ENCODE measurements at places on chromosomes 13 and 19.

GRCh38 chr19:43519436-43520088 lies 7.4 kb downstream of the ETHE1 start:
- peak; percentile 87 for DNase-seq

- DNase-seq: no peak
Measured at GRCh38 chr13:20399515-20399914, 126.1 kb downstream of the CRYL1 start.

DNA sequence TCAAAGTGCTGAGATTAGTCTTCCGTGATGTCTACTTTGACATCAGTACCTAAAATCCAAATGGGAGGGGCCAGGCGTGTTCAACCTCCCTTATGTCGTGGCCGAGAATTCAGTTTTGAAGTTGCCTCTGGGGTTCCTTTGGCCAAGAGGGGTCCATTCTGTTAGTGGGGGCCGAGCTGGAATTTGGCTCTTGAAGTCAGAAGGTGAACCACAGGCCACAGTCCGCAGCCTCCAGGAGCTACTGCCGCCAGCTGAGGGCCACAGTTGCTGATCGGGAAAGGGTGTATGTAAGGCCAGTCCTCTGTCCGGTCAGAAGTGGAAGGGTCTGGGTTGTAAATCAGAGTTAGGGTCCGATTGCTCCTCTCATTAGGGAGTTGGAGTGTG lies 31.0 kb downstream of the ATP11A start:
- no peak for DNase-seq

DNA sequence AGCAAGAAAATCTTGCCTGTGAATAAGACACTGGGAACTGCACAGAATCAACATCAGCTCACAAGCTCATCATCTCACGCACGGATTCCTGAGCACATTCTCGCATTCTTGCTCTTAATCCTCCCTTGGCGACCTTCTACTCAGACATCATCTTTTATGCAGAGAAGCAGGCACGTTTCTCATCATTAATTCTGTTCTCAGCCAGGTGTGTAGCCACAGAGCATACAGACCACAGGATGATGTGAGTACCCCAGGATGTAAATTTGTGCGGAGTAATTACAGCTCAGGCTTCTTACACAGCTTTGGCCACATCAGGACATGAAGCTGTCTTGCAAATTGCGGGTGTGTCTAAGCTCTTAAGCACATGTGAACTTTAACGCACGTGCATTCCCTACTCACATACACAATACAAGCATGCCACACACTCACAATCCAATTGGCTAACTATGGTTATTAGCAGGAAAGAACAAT lies 36.5 kb upstream of the SACS start:
- DNase-seq: no peak

- DNase-seq: no peak
Measured at GRCh38 chr13:50846861-50847475, 3.5 kb upstream of the DLEU7 start.

- DNase-seq: no peak
Measured at GRCh38 chr13:25391932-25392331, 20.2 kb downstream of the ATP8A2 start.

DNA sequence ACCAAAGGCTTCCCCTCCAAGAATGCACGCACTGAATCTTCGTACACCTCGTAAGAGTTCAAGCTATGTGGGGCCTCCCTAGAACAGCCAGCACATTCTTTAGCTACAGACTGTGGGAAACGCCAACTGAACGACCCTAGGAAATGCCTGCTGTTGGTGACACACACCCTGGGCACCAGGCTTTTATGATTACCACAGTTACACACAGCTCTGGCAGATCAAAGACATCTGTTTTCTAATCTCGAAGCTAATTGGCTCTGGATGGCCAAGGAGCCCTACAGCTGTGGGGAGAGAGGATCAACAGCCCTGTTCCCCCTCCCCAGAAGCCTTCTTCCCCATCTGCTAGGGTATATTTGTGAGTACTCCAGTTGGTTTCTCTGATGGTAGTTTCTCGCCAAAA lies 123.0 kb downstream of the COL4A1 start:
- DNase-seq: no peak

DNA sequence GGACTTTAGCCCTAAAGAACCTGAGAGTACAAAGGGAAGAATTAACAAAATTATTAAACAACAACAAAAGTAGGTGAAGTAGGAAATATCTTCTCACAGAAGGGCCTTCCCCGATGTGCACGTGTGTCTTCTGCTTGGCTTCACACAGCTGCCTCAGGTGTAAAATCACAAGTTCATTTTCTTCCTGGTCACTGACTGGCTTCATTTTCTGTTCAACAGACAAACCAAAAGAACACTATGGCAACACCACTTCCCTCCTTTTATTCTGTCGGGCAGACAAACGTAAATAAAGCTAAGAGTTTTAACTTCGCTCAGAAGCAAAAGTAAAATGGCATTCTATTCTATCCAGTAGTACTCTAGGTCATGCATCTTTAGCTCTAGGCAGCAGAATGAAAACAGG lies 140.9 kb downstream of the TBC1D4 start:
- no peak for DNase-seq

- DNase-seq: no peak
Measured at GRCh38 chr13:78998630-78999315, 339.8 kb upstream of the OBI1 start.

- peak; percentile 25 for DNase-seq
Measured at GRCh38 chr13:23268441-23268840, 87.7 kb downstream of the SGCG start.

- DNase-seq: peak; percentile 79
Measured at GRCh38 chr19:12792051-12792852, 966 bp downstream of the JUNB start.

DNA sequence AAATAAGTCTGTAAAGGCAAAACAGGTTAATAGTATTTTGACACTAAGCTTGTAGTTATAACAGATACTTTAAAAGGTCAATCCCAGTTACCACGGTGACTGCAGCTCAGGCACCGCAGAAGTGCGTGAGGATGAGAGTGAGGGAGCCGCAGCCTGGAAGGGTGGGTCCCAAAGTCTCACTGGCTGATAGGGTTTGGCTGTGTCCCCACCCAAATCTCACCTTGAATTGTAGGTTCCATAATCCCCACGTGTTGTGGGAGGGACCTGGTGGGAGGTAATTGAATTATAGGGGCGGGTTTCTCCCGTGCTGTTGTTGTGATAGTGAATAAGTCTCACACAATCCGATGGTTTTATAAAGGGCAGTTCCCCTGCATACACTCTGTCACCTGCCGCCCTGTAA lies 40.0 kb upstream of the GAS6 start:
- no peak for DNase-seq

DNA sequence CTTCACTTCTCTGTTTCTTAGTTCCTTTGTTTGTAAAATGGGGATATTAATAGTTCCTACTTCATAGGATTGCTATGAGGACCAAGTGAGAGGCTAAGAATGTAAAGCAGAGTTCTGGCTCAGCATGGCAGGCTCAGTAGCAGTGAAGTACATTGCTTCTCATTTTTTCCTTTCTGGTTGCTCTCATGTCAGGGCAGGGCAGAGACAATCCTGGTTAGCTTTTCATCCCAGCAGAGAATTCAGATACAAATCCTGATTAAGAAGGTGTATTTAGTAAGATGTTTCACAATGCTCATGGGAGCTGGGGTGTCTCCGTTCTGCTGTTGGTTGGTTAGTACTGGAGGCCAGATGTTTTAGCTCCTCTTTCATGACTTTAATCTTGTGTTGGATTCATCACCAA lies 42.9 kb downstream of the WASF3 start:
- no peak for DNase-seq

DNA sequence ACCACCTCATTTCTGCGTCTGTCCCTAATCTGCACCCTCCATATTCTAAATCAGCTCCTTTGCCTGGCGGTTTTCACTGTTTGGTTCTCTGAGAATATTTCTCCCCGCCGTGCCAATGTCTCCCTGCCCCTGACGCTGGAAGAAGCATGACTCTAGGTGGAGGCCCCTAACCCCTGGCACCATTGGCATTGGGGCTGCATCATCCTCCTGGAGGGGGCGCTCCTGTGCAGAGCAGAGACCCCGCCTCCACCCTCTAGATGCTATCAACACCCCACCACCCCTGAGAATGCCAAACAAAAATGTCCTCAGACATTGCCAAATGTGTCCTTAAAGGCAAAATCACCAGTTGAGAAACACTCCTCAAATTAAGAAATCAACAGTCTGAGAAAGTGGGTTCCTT lies 6.5 kb downstream of the ZSCAN5B start:
- DNase-seq: no peak

GRCh38 chr13:112057736-112058518 lies 9.0 kb upstream of the SOX1 start:
- DNase-seq: no peak

GRCh38 chr13:87426742-87427141 lies 244.4 kb upstream of the SLITRK5 start:
- no peak for DNase-seq

DNA sequence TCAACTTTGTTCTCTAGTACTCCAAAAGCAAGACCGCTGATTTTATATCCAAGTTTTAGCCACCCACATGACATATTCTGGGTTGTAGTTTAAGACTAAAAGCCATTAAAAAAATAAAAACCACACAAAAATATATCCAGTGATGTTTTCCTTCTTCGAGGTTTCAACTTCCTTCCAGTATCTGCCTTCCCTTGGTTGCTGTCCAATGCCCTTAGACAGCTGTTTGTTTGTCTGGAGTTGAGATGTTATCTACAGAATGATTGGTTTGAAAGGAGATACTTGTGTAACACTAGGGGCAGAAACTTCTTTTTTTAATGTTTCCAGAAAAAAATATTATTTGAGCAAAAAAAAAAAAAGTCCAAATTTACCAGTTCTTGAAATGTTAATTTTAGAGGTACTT lies 591.5 kb upstream of the PCDH9 start:
- no peak for DNase-seq

DNA sequence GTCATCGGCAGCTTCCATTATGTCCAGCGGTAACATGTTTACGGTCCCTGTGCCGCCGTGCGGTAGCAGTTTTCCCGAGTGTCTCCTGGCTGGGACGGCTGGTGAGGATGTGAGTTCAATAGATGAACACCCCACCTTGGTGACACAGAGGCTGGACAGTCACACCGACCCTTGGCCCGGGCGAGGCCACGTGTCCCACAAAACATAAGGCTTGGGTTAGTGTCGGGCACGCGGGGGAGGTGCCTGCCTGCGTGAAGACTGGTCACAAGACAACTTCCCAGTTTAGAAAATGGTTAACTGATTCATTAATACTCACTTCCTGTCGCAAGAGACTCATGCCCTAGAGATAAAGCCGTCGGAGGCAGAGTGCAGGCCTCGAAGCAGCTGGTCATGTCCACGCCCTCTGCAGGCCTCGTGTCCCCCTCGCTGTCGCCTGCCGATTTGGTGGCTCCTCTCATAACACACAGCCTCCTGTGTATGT lies 17.2 kb downstream of the RASA3 start:
- DNase-seq: peak; percentile 37

- DNase-seq: no peak
Measured at GRCh38 chr19:4889034-4889815, 13.5 kb downstream of the ARRDC5 start.

GRCh38 chr13:93345770-93346169 lies 119.2 kb downstream of the GPC6 start:
- DNase-seq: no peak

GRCh38 chr19:57816652-57817051 lies 1.9 kb upstream of the ZNF552 start:
- DNase-seq: no peak

DNA sequence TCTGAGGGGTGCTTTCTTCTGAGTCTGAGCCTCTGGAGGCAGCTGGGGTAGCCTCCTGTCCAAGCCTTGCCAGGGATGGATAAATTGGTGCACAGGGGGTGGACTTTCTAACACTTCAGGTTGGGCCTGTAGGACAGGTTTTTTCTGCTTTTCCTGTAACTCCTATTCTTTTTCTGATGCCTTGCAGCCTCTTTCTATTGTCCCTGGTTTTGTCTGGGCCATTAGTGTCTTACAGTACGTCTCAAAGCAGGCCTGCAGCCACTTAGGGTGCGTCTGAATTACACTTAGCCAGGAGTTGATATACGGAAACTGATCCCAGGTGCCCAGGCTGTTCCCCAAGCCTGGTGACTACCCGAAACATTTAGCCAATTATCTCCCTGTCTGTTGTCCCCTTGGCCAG lies 213.3 kb upstream of the HTR2A start:
- no peak for DNase-seq

Measured in stimulated activated CD4-positive, alpha-beta T cell treated with anti-CD3 and anti-CD28 coated beads, Interleukin-4, amount 100 ng/mL, for 24 hours (primary cell).